EL (cell line): ENCODE measurements at places on chromosomes 16 and 17.

DNA sequence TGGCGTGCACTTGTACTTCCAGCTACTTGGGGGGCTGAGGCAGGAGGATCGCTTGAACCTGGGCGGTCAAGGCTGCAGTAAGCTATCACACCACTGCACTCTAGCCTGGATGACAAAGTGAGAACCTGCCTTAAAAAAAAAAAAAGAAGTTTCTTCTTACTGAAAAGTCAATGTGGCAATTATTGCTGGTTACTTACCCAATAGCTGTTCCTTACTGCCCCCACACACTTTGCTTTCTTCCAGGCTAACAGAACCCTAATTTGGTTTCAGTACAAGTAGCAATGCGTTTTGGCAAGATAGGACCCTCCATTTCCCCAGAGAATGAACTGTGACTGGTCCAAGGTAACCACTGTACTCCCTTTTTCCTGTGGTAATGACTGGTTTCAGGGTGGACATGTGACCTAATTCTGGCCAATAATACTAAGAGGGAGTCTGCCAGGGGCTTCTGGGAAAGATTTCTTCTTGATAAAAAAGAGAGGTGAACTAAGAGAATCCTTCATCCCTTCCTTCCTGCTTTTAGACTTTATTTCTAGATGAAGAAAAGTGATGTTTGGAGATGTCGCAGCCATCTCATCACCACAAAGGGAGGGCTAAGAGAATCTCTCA lies 58.8 kb upstream of the MSI2 start:
- no peak for DNase-seq

DNA sequence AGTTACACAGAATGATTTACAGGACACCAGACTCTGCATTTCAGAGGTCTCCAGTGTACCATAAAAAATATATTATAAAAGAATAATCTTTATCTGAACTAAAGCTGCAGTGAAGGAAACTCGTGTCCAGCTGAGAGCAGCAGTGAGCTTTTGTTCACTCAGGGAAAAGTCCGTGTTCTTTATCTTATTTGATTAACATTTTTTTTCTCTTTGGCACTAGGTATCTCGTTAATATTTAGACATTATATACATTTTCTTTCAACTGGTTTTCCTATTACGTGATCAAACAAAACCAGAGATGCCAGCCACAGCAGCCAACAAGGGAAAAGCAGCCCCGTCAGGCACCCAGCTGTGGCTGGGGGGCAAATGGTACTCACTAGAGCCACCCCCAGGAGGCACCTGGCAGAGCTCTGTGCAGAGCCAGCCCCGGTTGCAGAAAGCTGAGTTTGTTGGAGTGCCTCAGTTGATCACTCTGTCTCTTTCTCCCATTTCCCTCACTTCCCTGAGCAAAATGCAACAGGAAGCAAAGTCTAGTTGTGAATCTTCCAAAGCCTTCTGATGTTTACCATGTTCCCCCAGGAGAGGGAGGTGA lies 1.1 kb upstream of the HS3ST4 start:
- no peak for DNase-seq

DNA sequence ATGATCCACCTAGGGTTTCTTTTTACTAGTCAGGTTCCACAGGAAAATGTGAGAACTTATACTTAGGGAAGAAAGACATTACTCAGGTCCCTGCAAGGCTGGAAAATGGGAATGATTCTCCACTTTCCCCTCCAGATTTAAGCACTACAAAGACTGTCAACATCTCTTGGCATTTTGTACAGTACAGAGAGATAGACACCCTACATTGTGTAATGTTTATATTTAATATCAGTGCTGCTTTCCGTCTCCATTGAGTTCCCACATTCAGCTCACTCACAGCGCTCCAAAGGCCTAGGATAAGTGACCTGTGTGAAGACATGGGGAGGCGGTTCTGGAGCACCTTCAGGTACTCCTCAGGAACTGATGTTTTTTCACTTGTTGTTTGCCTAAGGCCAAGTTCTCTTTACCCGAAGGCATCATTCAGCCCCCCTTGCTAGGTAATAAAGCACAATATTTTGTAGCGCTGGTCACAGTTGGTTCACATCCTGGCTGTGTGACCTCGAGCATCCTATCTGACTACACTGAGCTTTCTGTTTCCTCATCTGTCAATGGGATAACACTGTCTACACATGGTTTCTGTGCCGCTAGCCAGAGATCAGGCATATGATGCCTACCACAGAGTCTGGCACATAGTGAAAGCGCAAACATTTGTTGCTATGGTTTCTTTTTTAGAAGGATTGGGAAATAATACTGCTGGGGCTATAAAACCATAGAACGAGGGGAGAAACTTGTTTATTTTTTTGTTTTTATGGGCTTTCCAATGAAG lies 226.6 kb downstream of the ZFHX3 start:
- no peak for DNase-seq

DNA sequence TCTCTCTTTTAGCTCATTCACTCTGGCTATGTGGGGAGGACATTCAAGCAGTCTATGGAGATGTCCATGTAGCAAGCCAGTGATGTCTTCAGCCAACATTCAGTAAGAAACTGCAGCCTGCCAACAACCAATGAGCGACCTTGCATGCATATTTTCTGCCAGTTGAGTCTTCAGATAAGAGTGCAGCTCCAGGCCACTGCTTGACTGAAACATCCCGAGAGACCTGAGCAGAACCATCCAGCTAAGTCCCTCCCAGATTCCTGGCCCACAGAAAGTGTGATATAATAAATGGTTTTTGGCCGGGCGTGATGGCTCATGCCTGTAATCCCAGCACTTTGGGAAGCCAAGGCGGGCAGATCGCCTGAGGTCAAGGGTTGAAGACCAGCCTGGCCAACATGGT lies 10.5 kb upstream of the C17orf58 start:
- no peak for DNase-seq

DNA sequence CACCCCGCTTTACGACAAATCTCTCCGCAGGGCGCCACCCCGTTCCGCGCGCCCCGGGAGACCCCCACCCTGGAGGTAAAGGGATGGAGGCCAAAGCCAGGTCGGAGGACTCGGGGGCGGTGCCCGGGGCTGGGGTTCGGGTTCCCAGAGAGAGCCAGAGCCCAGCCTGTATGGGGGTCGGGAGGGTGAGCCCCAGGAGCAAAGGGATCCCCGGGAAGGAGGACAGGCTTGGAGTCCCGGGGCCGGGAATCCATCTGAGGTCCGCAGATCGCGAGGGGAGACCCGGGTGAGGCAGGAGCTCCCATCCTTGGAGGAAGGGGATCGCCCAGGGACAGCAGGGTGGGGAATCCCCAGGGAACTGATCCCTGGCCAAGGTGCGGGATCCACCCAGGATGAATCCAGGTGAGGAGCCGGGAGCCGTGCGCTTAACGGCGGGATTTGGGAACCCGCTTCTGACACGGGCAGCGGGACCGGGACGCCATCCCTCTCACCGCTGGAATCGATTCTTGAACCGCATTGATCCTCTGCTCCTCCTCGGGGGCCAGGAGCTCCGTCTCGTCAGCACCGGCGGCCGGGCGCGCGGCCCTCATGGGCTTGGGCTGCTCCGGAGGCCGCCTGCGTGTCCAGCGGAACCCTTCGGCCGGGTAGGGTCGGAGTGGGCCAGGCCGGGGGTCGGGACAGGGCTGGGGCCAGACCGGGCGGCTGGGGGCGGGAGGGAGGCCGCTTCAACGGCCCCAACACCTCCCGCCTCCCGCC lies at the start of gene MMD:
TSS of gene MMD (minus strand) at position 657 of the 756 bp plus-strand sequence. CDS start at position 517, 140 bp downstream.
- DNase-seq: peak; percentile 32

GRCh38 chr17:5706577-5707210 lies 122.4 kb upstream of the NLRP1 start:
- peak; percentile 54 for DNase-seq

GRCh38 chr17:18246880-18247612 lies 11.5 kb downstream of the FLII start:
- DNase-seq: peak; percentile 67

GRCh38 chr17:57121308-57122042 lies 36.4 kb downstream of the AKAP1 start:
- peak; percentile 20 for DNase-seq

DNA sequence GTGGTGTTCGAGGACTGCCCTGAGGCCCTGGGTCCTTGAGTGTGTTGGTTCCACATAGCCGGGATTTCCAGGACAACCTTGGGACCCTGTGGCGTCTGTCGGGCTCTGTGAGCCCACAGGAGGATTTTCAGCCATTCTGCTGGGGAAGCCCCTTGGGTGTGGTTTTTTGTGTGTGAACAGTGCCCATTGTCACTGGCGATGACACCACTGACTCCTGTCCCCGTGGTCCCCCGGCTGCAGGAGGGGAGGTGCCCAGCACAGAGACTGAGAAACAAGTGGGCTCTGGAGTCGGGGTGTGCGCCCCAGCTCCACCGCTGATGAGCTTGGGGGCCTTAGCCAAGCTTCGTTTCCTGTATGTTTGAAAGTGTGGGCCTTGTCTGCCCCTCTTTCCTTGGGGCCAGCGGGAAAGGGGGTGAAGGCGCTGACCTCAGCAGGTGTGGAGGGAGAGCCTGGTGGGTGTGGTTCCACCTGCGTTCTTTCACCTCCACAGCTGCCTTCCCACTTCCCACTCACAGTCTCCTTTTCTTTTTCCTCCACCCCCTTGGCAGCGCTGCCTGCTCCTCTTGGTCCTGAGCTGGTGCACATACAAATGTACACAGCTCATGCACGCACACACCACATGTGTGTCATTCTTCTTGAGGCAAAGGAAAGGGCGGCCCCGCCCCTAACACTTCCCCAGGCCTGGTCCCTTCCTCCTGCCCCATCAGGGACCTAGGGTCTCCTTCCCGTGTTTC lies 16.1 kb downstream of the MGRN1 start:
- no peak for DNase-seq

DNA sequence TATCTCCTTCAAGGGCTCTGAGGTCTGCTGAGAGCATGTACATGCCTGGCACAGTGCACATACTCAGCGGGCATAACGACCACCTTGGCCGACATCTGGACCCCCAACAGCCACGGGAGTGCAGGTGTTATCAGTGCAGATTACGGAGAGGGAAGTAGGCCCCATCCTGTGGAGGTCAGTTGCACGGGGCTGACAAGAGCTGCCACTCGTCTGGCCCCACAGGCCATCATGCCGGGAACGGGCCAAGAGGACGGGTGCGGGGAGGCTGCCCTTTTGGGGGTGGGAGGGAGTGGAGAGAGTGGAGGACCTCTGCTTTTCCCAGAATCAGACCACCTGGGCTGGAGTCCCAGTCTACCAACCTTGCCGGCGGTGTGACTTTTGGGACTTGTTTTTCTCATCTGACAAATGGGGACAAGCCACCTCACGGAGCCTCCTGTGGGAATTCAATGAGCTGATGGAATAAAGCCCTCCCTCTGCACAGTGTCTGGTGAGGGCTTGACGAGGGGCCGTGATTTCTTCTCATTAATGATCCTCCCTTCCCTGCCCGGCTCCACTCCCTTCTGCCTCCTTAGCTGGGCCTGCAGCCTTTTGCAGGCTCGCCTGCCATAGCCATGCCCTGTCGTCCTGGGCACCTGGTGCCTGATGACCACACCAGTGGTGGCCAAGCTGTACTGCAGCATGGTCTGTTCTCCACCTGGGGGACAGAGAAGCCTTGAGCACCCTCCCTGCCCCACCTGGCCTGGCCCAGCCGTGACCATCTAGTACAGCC lies 4.6 kb downstream of the PRSS33 start:
- DNase-seq: no peak

- DNase-seq: no peak
Measured at GRCh38 chr16:53744449-53744848, 40.5 kb downstream of the FTO start.

- no peak for DNase-seq
Measured at GRCh38 chr16:29903590-29903989, 3.3 kb downstream of the ASPHD1 start.

GRCh38 chr17:1460233-1460632 lies 4.2 kb upstream of the CRK start:
- DNase-seq: peak; percentile 37

DNA sequence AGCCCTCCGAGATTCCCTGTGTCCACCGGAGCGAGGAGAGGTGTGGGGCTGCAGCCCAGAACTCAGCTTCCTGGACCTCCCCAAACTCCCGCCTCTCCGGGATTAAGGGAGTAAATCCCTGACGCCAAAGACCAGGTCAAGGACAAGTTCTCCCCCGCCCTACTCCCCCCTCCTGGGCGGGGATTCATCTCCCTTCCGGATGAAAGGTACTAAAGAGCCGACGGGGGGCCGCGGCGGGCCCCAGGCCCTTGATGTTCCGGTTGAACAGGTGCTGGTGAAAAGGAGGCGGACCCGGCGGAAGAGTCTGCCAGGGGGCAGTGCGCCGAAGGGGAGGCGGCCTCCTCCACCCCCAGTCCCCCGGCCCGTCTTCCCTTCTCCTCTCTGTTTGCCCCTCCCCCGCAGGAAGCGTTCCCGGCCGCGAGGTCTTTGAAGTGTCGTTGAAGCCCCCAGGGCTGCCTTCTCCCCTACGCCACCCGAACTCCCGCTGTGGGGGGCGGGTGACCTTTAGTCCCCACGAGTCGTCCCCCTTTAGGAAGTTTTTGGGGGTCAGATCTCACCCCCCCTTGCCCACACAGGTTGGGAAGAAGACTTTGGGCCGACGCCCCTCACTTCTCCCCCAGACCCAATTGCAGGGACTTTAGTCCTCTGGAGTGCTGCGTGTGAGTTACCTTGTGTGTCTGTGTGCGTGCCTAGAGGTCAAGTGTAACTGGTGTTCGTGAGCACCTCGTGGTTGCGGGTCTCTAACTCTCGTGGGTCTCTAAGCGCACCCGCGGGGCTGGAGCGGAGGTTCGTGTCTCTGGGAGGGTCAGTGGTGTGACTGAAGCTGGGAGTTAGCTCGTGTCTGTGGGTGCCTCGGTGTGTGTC lies 1.1 kb upstream of the MLLT6 start:
- peak; percentile 67 for DNase-seq
